ENCODE measurements at places on chromosomes 2 and 18.

DNA sequence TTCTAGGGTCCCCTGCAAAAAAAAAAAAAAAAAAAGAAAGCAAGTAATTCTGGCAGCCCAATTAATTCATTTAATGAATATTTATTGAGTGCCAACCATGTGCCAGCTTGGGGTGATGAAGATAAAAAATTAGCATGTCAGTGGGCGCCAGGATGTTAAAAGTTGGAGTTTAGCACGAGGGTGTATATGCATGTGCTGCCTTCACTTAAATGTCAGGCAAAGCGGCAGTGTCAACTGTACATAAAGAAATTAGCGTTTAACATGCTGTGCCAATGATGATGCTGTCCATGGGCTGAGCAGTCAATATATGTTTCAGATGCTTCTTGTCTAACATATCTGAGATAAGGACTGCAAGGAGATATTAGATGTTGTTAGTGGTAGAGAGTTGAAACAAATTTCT, 49.5 kb downstream of the ASAP2 start:
- DNase-seq, result no peak

DNA sequence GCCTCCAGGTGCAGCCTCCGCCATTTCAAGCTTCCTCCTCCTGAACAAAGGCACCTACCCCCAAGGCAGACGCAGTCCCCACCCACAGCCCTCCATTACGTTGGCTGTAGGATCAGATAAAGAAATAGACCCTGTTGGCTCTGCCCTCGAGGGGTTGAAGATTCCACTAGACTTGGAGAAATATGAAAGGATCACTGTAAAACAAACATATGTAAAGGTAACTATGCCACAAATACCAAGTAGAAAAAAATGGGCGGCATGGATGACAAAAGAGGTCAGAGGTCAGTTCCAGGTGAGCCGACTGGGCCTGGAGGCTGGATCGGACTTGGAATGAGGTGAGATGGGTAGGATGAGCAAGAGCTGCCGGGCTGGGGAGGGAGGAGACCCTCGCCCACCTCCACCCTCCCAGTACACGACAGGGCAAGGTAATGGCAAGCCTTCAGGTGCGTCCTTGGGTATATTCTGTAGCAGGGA, 84.8 kb upstream of the POMC start:
- DNase-seq, result no peak

- DNase-seq, result no peak
These were observed 28.6 kb upstream of the NEMP2 start for GRCh38 chr2:190563109-190563508.

- no peak for DNase-seq
These were observed 386.5 kb upstream of the DCC start for GRCh38 chr18:51953521-51953920.

GRCh38 chr18:1302861-1303260, 398.2 kb downstream of the ADCYAP1 start:
- DNase-seq, result no peak

- no peak for DNase-seq
These were observed 101.0 kb downstream of the MIB1 start for GRCh38 chr18:21841570-21841969.

DNA sequence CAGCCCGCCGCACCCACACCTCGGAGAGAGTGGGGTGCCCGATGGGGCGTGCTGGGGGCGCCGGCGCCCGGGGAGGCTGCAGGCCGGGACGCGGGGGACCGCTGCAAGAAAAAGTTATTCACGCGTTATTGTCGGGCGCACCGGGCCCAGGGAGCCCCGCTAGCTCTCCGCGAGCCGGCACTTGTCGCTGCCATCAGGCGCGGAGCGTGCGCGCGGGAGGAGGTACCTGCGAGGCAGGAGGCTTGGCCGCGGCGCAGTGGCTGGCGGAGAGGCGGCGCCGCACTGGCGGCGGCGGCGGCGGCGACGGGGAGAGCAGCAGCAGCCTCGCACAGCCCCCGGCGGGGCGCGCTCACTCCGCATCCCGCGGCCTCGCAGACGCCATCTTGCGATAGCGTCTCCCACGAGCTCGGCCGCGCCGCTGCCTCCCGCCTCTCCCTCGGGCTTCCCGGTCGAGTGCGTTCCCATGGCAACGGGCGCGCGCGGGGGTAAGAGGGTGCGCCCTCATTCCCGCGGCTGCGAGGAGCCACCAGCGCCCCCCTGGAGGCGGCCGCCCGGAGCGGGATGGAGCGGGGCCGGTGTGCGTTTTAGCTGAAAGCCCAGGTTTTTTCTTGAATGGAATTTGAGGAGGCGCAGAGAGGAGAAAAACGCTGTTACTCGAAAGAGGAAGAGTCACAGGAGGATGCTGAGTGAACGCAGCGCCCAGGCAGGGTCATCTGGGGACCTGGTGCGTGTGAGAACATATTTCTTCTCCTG, at the start of gene CHN1:
Gene CHN1 (minus strand): TSS at position 402 of the 753 bp plus-strand sequence. CDS start 469 bp downstream, outside the sequence.
- DNase-seq, result peak; percentile 66

DNA sequence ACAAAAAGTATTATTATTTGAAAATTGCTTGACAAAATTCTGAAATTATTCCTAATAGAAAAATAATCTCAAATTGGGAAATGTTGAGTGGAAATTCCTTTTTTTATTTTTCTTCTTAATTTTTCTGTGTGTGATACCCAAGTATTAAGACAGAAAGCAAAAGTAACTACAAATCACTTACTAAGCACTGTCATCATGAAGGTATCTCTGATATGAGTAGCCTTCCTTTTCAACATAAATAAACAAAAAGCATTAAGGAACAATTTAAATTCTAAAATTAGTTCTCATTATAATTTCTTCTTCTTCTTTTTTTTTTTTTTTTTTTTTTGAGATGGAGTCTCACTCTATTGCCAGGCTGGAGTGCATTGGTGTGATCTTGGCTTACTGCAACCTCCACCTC, 174.2 kb upstream of the RBMS1 start:
- DNase-seq, result no peak
